ENCODE measurements at places on chromosomes 5 and 9.

GRCh38 chr5:139446956-139447779, 7.8 kb upstream of the DNAJC18 start:
- DNase-seq, result no peak

DNA sequence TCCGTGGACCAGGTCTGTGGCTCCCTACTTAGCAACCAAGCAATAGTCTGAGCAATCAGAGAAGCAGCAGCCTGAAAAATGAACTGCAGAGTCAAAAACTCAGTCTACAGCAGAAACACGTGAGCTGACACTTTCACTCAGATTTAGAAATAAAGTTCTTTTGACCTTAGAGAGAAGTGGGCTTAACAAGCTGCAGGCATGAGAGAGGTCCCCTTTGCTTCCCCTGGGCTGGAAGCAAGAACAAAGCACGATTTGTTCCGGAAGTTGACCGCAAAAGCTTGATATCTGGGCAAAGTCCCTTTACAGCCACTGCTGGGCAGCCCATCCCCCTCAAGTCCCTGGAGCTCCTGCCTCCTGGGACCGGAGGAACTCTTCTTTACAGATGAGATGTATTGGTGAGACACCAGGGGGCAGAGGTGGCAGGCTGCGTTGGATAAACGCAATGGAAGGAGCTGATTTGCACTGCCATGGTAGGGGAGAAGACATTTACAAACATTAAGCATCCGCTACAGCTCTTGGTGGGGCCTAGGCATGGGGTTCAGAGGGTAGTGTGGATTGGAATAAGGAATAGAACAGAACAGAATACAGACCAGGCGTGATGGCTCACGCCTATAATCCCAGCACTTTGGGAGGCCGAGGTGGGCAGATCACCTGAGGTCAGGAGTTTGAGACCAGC, 5.8 kb upstream of the SOWAHA start:
- DNase-seq, result no peak

DNA sequence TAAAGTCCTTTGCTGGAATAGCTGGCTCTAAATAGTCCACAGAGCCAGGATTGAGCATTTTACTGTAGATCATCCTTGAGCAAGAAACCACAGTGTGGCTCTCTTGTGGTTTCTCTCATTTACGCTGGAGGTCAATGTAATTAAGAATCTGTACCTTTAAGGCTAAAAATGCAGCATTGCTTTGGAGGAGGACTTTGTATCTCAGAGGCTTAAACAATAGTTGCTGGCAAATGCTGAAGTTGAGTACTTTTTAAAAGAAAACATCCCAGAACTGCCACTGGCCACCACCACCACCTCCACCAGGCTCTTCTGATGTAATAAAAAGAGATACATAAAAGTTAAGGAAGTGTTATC, 177.3 kb upstream of the ADAMTSL1 start:
- no peak for DNase-seq

GRCh38 chr9:512555-513272, 298.0 kb downstream of the DOCK8 start:
- no peak for DNase-seq

DNA sequence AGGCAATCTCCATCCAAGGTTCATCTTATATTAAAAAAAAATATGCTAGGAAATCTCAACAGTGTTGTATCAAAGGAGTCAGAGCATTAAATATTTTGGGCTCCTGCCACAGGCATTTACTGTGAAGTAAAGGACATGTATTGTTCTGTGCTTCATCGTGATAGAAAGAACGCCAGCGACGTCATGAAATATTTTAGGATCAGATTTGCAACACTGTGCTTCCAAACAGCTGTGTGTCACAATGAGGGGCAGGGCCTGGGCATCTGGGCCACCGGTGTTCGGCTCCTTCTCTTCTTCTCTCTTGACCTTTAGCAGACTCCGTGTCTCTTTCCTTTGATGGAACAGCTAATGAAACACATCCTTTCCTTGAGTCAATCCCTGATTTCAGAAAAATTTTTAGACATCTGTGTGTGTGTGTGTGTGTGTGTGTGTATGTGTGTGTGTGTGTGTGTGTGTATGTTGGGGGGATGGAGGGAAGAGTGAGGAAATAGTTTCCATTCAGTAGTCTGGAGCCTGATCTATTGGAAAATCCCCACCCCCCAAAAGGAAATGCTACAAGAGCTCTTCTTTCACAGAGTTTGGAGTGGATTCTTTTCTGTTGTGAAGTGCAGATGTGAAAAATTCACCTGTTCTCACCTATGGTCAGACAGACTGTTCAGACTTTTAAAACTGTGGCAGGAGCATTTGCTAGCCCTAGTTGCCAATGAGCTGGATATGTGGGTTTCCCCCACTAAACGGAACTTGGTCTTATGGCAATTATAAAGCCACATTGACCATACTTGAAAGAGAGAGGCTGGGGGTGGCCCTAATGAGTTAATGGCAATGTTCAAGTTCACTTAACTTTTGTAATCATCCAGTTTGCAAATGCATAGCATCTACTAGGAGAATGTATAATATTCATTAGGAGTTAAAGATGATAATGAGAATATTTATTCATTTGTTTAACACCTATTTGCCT, 18.1 kb upstream of the TNC start:
- DNase-seq, result no peak

GRCh38 chr5:68641211-68641610, 425.7 kb downstream of the PIK3R1 start:
- DNase-seq, result no peak

DNA sequence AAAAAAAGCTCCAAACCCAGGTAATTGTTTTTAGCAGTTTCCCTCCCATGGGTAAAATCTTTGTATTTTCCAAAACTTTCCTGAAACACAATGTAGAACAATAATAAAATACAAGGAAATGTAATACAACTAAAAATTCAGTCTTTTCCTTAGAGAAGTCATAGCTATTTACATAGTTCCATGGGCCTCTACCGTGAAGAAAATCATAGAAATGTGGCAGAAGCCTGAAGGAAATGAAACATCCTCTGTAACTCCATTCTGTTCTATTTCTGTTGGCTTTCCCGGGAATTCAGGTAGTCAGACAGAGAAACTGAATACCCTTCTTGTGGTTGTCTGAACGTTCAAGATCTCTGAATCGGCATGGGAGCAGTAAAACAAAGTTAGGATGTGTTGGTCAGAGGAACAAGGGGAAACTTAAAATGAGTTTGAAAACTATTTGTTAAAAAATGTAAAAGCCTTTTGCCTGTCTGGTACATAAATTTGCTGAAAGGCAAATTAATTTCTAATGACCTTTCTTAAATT, 202.4 kb upstream of the ZNF608 start:
- DNase-seq, result no peak

- DNase-seq, result no peak
These were observed 37.7 kb downstream of the SPARC start for GRCh38 chr5:151648988-151649387.

GRCh38 chr9:38178237-38178636, 109.2 kb upstream of the SHB start:
- DNase-seq, result no peak

GRCh38 chr5:163578652-163579051, 73.2 kb downstream of the MAT2B start:
- DNase-seq, result no peak

GRCh38 chr9:71719562-71719961, 48.8 kb downstream of the CEMIP2 start:
- no peak for DNase-seq

DNA sequence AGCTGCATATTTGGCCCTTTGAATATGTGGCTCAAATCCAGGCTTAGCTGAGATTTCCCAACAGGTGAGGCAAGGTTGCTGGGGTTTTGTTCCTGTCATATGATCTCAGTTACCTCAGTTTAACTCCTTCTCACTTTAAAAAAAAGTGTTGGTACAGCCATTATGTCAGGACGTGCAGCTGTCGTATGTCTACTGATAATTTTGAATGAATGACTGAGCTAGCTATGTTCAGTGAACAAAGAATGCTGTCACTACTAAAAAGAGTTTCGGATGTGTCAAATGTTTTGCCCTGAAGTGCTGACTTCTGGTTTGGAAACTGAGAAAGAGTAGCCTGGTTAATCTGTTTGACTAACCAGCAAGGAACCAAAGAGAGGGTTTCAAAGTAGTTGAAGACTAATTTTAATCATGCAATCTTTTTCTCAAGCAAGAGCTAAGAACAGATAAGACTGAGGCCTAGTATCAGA, 106.3 kb upstream of the NR3C1 start:
- DNase-seq, result no peak

DNA sequence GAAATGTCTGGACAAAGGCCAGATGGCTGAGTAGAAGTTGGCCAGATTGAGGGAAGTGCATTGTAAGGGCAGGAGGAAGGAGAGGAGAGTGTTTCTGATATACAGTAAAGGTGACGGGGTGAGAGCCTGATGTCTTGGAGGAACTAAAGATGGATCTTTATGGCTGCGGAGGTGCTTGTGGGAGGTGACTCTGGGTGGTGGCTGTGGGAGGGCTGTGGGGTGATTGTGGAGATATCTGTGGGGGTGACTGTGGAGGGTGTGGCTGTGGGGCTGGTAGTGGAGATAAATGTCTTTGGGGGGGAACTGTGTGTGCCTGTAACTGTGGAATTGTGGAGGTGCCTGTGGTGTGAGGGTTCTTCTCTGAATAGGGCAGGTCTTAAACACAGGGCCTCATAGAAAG, 121.4 kb downstream of the CMYA5 start:
- DNase-seq, result no peak

DNA sequence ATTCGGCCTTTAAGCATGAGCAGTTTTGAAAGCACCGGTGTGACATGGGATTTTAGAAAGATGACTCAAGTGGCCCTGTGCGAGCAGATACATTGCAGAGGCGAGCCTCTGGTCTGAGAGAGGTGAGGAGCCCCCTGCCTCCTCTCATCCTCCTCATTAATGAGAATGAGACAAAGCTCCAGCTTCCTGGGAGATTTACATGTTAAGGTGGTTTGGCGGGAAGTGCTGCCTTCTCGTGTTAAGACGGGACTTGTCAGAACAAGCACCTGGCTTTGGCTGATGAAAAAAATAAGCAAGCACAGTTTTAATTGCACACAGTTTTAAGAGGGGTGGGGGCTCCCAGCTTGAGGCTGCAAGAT, 68.1 kb downstream of the ACTL7B start:
- DNase-seq, result no peak

- DNase-seq, result no peak
These were observed 89.9 kb downstream of the NLN start for GRCh38 chr5:65811885-65812284.

- DNase-seq, result no peak
These were observed 15.4 kb downstream of the HACD4 start for GRCh38 chr9:21015995-21016394.

- DNase-seq, result no peak
These were observed 156.1 kb upstream of the KIF2A start for GRCh38 chr5:62149879-62150278.

DNA sequence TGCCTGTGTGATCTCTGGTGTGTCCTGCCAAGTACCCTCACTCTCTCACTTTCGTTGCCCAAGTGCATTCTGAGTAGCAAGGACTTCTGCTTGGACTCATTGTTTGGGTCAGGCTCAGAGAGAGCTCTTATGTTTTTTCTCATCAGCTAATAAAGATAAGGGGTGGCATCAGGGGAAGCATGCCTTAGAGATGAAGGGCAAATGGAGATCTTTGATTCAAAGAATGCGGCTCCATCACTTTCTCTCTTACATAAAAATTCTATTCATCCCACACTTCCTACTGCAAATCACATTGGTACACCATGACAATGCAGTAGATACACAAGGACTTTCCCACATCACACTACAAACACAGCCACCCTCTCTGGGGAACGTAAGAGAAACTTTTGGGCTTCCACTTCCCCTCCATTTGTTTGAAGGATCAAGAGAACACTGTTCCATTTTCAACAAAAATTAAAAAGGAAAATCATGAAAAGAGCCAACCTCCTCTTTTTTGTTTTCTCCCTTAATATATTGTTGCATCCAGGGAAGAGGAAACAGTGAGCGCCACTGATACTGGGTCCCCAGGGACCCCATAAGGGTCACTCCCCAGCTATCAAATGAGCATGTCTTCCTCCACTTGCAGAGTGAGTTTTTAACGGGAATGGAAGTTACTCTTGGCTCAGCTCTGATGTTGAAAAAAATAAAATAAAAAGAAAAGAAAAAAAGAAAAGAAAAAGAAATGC, 73.0 kb downstream of the ZNF366 start:
- DNase-seq, result no peak

- no peak for DNase-seq
These were observed 587 bp downstream of the C5orf47 start for GRCh38 chr5:173989432-173990082.

DNA sequence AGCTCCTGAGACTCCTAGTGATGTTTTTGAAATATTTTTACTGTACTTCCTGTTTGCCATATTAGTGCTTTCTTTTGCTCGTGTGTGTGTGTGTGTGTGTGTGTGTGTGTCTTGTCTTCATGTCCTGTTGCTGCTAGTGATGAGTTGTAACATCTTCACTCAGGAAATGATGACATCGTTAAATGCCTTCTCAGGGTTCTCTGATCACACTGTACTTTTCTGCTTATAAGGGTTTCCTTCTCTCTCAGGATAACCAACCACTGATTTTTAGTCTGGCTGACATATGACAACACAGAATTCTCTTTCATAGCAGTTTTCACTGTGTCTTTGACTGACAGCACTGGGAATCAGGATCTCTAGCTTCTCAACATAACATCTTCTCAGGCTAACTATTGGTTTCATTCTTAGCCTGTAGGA, 16.1 kb downstream of the SV2C start:
- DNase-seq, result no peak

GRCh38 chr5:174397206-174397605, 327.2 kb upstream of the MSX2 start:
- no peak for DNase-seq

GRCh38 chr5:180811623-180812124, 9.1 kb upstream of the MGAT1 start:
- no peak for DNase-seq

DNA sequence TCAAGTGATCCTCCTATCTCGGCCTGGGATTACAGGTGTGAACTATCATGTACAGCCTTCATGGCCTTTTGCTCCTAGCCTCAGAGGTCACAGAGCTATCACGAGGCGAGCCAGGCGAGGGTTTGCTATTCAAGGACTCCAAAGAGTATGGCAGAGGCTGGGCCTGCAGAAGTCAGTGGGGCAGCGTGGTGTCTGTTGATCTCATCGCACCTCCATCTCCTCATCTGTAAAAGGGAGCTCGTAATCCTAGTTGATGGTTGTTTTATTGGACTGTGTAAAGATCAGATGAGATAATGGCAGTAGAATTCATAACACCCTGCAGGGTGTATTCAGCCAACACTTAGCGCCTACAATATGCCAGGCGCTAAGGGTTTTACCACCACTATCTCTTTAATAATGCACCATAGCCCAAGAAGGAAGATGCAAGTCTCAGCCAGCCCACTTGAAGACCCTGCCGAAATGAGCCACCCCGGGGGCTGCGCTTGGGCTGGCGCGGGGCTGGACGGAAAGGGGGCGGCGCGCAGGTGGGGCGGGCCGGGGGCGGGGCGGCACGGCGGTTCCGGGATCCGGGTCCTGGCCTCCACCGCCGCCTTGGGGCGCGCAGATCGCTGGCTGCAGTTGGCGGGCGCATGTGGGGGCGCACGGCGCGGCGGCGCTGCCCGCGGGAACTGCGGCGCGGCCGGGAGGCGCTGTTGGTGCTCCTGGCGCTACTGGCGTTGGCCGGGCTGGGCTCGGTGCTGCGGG, at the start of gene GALNT12:
Gene GALNT12 (plus strand): TSS at position 601 of the 744 bp plus-strand sequence. CDS start 29 bp downstream, at position 630.
- DNase-seq, result peak; percentile 46

GRCh38 chr9:12183321-12183720, 509.9 kb upstream of the TYRP1 start:
- DNase-seq, result no peak

GRCh38 chr5:99721506-99721905, 792.7 kb upstream of the CHD1 start:
- DNase-seq, result no peak

All from T-helper 17 cell (primary cell).